ENCODE measurements at places on chromosomes 1 and 21. TPM values are rescaled to one million over a fixed set of nuclear protein-coding genes. Genes with fewer than 3 reads are reported as not detected.

DNA sequence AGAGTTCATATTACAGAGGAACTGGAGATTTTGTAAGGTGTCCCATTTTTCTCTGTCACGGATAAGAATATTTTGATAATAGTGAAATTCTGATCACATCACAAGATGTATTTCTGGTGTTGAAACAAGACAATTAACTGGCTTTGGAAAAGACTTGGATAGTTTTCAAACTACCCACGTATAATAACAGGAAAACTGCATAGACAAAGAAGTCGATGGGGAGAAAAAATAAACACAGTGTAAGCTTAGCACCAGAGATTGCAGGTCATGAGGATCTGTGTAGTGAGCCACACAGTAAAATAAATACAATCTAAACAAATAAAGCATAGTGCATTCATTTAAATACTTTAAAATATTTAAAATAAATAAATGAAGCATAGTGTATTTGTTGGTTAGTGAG, 452.3 kb upstream of the ADAMTS5 start:
- DNase-seq, result no peak

- DNase-seq, result no peak
Observed at GRCh38 chr1:208557046-208557722, 313.0 kb upstream of the PLXNA2 start.

- DNase-seq, result no peak
Observed at GRCh38 chr1:4253935-4254334, 353.9 kb upstream of the C1orf174 start.

DNA sequence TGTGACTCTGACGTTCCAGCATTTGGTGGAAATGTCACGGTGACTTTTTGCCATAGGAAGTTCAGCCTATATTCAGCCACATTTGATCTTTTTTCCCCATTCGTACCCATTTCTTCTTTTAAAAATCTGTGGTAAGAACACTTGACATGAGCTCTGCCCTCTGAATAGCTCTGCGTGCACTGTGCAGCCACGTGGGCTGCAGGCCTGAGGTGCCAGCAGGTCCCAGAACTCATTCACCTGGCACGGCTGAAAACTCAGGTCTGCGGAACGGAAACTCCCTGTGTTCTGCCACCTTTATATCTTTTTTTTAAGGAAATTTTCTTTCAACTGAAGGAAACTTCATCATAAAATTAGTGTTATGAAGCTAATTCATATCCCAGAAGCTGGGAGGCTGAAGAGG, 28.6 kb downstream of the CEP104 start:
- no peak for DNase-seq

- no peak for DNase-seq
Observed at GRCh38 chr1:198845851-198846250, 207.0 kb downstream of the PTPRC start.

The GORAB gene
- 20.0 TPM for total RNA-seq

DNA sequence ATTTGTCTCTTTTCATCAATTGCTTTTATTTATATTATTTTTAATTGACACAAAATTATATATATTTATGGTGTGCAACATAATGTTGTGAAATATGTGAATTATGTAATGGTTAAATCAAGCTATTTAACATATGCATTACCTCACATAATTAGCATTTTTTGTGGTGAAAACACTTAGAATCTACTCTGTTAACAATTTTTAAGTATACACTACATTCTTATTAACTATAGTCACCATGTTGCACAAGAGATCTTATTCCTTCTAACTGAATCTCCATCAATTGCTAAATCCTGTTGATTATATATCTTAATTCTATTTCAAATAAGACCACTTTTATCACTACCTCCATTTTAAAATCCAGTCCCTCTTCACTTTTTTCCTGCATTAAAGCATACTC, 42.5 kb downstream of the PLPPR5 start:
- DNase-seq, result no peak

GRCh38 chr1:196543833-196544232, 64.4 kb downstream of the KCNT2 start:
- no peak for DNase-seq

GRCh38 chr1:161197560-161198193, 1.2 kb downstream of the ADAMTS4 start:
- DNase-seq, result no peak

- DNase-seq, result no peak
Observed at GRCh38 chr21:34029743-34030528, 43.4 kb upstream of the MRPS6 start.

DNA sequence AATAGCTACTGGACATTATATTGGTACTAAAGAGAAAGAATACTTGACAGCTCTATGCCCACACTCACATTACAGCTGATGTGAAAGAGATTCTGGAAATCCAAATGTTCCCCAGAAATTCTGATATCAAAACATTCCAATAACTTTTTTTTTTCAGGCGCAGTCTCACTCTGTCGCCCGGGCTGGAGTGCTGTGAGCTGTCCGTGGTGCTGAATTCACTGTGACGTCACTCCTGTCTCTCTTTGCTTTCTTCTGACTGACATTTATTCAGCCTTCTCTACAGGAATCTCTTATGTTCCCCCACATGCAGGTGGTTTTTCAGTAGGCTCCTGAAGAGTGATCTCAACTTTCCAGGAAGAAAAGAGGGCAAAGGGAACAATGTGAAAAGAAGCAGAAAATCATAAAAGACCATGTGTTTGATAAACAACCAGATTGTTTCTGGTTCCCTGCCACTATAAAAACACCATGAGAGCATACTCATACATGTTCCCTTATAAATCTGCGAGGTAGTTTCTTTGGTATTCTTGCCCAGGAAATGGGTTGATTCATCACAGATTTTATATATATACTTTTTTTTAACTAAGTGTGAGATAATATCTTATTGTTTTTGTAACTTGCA, 6.2 kb downstream of the S100A7A start:
- DNase-seq, result peak; percentile 31

Data from activated B cell treated with CpG ODN at 0.5 μM for 24 hours (primary cell).